GDM1 (cell line): ENCODE measurements at places on chromosomes 6 and 20.

GRCh38 chr20:21397341-21398108 lies at the start of gene NKX2-4:
Gene NKX2-4, minus strand, starts transcription at chr20:21397526. Its CDS starts 127 bp downstream, at chr20:21397399.
- DNase-seq = no peak

DNA sequence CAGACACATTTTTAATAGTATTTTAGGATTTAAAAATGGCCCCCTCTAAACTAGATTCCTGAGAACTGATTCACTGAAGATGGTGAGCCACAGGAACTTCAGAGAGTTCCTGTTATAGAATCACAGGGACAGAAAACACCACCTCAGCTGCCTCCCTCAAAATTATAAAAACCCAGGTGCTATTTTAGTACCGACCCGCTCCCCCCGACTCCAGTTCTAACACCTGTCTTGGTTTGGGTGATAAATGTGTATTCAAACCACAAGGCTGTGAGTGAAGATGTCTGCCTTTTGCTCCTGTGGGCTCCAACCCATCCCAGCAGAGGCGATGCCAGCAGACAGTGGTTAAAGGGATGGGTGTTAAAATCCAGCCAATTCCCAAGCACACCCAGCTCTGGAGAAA lies 127.4 kb upstream of the LY86 start:
- no peak for DNase-seq

DNA sequence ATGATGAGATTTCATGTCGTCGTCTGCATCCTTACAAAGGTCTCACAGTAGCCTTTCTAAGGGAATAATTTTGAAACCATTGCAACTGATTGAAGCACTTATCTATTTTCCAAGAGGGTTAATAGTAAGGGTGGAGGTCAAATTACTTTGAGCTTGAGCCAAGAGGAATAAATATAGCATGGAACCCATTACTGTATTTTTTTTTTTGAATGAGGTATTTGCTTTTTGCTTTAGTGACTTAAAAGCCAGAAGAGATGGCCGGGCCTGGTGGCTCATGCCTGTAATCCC lies 78.3 kb downstream of the SCAND1 start:
- DNase-seq = no peak

GRCh38 chr6:163285691-163286090 lies 128.8 kb upstream of the QKI start:
- no peak for DNase-seq

GRCh38 chr6:9487128-9487527 lies 927.7 kb downstream of the TFAP2A start:
- DNase-seq = no peak

DNA sequence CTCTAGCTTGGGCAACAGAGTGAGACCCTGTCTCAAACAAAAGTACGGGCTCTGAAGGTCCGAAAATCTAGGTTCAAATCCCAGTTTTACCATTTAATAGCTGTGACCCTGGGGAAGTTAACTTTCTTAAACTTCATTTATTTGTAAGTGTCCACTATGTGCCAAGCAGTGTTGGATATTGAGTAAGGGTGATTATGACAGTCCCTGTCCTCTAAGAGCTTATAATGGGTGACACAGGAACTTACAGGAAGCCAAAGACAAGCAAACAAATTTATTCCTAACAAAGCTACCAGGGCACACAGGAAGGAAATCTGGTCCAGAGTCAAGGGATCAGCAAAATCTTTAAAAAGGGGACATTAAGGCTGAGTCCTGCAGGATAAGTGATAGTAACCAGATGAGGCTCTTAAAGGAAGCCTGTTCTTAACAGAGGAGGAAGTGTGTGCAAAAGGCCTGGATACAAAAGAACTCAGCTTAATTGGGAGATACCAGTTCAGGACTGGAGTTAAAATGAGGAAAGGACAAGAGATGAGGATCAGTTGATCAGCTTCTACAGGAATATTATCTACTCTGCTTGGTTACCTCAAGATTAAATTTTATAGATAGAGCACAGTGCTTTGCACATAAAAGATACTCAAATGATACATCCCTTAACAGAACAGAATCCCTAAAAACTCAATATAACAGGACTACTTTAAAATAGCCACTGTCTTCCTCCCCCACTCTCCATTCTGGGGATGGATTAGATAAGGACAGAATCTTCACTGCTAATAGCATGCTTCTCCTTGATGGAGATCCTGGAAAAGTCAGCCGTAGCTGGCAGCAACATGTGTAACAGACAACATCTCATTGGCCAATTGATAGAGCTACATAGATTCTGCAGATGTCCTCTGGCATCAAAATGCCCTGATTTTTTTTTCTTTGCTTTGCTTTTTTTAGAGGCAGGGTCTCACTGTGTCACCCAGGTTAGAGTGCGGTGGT lies 6.1 kb downstream of the SNX3 start:
- DNase-seq = no peak

- DNase-seq = no peak
Observed at GRCh38 chr6:20661721-20662120, 127.5 kb downstream of the CDKAL1 start.

DNA sequence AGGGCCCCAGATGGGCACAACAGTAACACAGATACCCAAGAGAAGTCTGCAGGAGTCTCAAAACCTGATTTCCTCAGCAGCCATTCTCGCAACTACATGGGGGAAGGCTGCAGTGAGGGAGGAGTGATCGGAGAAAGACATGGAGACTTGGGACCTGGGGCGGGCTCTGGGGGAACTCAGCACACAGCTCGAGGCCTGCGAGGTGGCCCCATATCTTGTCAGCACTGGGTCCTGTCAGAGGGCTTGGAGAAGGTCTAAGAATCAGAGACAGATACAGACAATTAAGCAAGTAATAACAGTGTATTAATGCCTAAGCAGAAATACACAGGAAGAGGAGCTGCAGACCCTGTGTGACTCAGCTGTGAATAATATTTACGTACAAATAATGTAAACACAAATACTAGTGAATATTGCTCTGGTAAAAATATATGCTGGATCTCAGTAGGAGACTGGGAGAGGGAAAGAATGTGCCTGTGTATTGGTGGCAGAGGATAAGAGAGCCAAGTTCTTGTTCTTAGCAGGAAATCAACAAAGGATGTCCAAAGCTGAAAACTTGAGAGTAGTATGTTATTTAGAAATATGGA lies 336.2 kb downstream of the ZFAND3 start:
- DNase-seq = no peak

GRCh38 chr20:46634528-46634927 lies 16.7 kb downstream of the SLC13A3 start:
- DNase-seq = no peak

DNA sequence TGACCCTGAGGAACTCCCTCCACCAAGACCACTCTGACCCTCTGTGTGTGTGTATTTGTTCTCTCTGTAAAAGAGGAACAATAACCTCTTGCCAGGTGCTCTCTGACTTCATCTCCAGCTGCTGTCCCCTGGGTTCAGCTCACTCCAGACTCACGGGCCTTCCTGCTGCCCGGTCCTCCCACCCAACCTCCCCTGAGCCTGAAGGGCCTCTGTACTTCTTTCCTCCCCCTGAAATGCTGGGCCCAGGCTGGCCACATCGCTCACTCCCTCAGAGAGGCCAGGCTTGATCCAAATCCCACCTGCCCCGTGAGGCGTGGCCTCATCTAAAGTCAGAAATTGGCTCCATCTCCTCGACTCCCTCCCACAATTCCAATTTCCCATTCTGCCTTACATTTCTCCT lies 202.4 kb downstream of the PRKN start:
- no peak for DNase-seq

DNA sequence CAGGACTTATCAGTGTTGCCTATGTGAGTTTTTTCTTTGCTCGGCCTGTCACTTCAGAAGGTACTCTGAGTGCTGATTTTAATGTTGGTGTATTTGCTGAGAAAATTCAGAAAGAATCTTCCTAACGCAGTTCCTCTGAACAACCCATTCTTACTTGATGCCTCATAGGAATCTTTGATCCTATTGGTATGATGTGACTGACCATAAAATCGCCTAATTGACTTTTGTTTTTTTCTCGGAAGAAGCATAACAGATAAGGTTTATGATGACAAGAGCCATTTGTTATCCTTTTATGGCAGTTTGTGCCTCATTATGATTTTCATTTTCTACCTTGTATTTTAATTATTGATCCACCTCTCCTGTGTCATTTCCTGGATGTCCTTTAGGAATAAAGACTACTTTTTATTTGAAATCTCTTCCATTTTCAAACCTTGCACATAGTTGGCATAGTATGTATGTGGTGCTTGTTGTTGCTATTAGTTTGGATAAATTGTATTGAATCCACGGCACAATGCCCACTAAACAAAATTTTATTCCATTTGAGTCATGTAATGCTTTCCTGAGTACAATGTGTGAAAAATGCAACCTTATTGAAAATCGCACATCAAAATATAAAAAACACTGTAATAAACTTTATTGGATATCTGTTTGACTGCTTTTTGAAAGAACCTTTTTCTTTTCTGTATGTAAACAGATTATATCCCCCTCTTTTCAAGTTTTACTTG lies 37.3 kb downstream of the LRRC1 start:
- no peak for DNase-seq

DNA sequence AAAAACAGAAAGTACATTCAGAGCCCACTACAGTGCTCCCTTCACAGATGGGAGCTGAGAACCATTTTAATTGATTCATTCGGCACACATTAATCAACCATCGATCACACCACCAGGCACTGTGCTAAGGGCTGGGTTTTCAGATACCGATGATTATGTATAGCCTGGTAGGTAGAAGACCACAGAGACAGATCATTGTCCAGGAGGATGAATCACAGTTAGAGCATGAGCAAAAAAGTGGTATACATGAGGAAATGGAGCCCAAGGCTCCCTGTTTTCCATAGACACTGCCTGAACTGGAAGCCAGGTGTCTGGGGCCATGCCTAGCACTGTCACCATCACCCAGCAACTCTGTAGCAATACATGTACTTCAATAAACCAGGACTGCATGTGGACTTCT lies 9.0 kb upstream of the PRDM1 start:
- no peak for DNase-seq

- no peak for DNase-seq
Observed at GRCh38 chr6:23412770-23413169, 713.2 kb upstream of the NRSN1 start.

GRCh38 chr6:159973406-159973805 lies 4.5 kb downstream of the IGF2R start:
- no peak for DNase-seq

DNA sequence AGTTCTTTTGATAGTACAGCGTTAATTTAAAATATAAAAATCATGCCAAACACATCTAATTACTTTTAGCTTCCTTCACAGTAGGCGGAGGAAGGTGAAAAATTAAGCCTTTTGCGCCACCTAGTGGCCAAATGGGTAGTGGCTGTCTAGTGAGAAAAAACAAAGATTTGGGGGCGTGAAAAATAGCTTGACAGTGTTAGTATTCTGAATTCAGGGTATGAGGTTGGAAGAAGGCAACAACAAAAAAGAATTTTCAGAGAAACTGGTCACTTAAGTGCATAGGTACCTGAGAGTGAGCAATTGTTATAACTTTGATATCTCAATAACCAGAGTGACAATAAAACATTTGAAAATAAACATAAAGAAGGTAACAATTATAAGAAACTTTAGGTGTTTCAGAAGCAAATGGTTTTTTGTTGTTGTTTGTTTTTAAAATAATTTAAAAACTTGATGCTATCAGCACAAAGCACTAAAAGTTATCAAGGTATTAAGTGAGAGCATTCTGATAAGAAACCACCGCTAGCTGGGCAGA lies 14.3 kb downstream of the PSMB9 start:
- DNase-seq = peak; percentile 55

DNA sequence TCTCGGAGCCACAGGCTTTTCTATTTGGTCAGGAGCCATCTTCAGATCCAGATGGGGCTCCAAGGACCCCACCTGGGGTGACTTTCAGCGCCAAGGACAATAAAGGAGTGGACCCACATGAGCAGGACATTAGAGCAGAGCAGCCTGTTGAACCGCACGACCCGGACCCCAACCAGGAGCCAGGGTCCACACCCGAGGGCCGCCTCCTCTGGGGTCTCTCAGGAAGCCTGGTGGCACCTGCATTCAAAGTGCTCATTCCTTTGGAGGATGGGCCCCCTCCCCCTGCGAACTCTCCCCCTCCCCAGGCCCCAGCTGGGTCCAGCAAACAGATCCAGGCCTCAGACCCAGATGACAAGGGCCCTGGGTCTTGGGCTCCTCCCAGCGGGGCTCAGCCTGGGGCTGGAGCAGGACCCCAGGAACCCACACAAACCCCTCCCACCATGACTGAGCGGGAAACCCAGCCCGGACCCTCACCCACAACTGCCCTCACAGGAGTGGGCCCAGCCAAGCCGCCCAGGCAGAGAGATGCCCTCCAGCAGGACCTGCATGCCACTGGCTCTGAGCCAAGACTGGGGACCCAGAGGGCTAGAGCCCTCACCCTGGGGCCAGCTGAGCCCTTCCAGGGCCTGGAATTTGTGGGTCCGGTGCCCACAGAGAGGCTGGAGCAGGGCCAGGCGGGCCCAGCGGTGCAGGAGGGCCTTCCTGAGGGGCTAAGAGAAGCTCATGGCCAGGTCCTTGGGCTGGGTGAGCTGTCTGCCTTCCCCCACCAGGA lies 23.9 kb downstream of the RAB44 start:
- DNase-seq = no peak

GRCh38 chr6:10520468-10520867 lies 683 bp upstream of the GCNT2 start:
- DNase-seq = no peak

GRCh38 chr20:47493963-47494293 lies 7.8 kb upstream of the NCOA3 start:
- no peak for DNase-seq
